Neuronal stem cell (in vitro differentiated cells): ENCODE measurements at places on chromosomes 11 and 22.

GRCh38 chr11:110298301-110298765 lies 1.9 kb upstream of the RDX start:
- DNase-seq, result no peak

GRCh38 chr11:45560913-45561281 lies 104.5 kb downstream of the CHST1 start:
- DNase-seq, result no peak

- no peak for DNase-seq
Observed at GRCh38 chr22:29231971-29232959, 26.6 kb downstream of the EMID1 start.

DNA sequence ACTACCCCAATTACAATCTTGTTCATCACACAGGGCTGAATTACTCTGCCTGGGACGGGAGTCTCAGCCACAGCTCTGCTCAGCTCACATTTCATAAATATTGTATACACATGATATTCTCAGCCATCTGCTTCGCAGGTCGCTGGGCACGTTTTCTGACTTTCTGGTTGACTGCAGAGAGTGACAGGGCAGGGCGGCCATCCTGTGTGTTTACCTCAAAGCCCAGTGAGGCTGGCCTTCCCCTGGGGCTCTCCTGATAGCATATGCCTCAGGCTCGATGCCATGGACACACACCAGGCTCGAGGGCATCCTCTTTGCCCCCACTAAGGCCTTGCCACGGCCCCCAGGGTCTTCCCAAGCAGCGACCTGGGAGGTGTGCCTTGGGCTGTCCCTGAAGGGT lies 345.0 kb downstream of the CADM1 start:
- DNase-seq, result no peak

DNA sequence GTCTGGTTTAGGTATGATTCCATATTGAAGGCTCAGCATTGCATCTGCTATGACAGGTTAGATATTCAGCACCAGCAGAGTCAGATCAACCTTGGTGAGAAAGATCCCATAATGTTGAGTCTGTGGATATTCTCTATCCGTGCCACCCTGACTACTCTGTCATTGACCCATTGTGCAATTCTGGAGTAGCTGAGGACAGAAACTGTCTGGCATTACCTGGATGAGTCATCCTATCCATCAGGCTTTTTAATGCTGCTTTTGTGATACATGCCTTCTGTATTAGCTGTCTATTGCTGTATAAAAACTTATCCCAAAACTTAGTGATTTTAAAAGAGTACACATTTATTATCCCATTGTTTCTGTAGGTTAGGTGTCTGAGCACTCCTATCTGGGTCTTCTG lies 189.1 kb upstream of the FAT3 start:
- no peak for DNase-seq

GRCh38 chr22:27991586-27992293 lies 72.7 kb upstream of the PITPNB start:
- DNase-seq, result no peak

DNA sequence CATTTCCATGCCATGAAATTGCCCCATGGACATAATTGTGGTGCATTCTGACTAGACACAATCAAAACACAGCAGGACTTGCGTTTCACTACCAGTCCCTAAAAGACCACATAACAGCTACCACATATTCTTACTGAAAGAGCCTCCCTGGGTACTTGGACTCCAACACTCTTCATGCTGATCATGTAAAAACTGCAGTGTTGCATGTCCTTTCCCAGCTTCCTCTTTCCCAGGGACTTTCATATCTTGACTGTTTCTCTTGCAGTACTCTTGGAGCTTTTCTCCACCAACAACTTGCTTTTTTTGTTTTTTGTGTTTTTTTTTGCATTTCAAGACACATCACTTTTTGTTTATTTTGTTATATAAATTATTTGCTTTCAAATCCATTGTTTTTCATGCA lies 22.9 kb downstream of the MS4A6E start:
- DNase-seq, result no peak

DNA sequence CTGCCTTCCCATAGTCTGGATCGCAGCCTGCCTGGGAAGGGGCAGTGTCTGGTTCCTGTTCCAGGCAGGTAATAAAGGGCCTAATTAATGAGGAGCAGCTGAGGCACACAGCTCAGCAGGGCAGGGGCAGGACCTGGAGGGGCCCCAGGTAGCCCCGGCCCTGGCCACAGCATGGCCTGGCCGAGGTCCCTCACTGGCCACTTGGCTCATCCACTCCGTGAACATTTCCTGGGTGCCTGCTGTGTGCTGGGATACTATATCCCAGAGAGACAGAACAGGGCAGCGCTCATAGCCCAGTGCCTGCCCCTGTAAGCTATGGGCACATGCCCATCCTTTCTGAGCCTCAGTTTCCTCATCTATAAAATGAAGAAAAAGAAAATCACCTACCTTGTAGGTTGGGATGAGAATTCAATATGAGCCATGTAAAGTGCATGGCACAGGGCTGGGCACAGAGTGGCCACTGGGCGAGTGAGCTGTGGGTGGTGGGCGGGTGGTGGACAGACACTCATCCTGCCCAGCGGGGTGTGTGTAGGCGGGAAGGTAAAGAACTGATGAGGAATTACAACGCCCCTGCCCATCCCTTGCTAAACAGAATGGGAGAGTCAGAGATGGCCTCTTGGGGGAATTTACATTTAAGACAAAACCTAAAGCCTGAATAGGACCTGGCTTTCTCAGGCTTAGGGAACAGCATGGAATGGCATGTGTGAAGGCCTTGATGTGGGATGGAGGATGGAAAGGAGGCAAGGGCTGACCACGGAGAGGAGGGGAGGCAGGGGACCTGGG lies 9.2 kb downstream of the MYRF start:
- DNase-seq, result no peak

- DNase-seq, result no peak
Observed at GRCh38 chr22:39253435-39254070, 8.8 kb upstream of the PDGFB start.
